ENCODE measurements at places on chromosomes 16 and 17.

DNA sequence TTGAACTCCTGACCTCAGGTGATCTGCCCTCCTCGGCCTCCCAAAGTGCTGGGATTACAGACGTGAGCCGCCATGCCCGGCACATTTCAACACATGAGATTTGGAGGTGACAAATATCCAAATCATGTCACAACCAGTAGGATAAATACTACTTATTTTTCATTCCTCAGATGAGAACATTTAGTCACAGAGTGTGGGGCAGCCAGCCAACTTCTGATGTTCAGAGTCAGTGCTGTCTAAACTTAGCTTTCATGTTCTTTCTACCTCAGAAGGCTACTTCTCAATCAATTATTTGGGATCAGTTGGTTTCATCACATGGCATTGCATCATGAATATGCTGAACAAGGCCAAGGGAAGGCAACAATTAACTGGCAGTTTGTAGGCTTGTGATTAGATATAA lies 134.5 kb downstream of the CDH13 start:
- no peak for DNase-seq

DNA sequence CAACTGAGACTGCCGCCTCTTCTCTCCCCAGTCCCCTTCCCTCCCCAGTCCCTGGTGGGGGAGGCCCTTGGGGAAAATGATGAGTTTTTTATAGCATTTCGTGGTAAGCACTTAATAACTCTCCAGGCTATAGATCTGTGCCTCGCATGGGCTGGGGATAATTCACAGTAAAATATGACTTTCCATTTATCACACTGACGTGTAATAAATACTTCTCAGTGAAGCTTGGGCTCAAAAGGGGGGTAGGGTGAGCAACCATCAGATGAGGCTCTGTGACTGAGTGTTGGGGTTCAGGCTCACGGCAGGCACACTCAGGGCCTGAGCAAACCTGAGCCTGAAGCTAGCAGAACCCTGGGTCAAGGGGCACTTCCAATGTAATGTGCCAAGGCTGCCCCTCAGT lies 101.6 kb downstream of the CCT6B start:
- no peak for DNase-seq

DNA sequence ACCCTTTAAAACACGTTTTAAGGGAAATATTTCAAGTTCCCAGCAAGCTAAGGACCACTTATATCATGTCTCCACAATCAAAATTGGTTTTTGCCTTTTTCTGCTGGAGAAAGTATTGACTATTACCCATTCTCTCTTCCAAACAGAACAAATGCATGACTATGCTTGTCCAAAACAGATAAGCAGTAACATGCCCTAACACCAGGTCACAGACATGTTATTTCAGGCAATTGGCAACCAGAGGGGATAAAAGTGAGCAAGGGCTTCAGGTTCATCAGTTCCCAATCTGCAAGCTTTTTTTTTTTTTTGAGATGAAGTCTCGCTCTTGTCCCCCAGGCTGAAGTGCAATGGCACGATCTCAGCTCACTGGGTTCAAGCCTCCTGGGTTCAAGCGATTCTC lies 15.0 kb downstream of the SKA2 start:
- no peak for DNase-seq

DNA sequence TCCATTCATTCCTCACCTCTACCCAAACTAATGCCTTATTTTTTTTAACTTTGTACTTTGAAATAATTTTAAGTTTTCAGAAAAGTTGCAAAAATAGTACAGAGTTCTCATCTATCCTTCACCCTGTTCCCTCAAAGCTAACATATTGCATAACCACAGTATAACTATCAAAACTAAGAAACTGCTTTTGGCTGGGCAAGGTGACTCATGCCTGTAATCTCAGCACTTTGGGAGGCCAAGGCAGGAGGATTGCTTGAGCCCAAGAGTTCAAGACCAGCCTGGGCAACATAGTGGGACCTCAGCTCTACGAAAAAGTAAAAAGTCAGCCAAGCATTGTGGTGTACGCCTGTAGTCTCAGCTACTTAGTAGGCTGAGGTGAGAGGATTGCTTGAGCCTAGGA lies 147.7 kb downstream of the SKAP1 start:
- DNase-seq: no peak

DNA sequence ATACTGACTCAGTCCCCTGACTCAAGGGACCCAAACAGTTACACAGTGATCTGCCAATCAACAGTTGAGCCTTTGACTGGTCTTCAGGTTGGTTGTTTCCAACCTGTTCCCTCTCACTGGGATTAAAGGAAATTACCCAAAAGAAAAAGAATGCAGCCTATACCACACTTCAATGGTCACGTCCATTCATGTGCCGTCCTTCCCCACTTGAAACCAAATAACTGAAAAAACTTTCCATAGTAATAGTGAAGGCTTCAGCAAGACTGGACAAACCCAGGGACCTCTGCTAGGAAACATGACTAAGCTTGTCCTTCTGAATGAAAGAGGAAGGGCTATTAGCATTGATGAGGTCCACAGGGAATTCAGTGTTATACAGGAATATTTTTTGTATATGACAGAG lies 30.6 kb downstream of the MRPS23 start:
- DNase-seq: no peak

DNA sequence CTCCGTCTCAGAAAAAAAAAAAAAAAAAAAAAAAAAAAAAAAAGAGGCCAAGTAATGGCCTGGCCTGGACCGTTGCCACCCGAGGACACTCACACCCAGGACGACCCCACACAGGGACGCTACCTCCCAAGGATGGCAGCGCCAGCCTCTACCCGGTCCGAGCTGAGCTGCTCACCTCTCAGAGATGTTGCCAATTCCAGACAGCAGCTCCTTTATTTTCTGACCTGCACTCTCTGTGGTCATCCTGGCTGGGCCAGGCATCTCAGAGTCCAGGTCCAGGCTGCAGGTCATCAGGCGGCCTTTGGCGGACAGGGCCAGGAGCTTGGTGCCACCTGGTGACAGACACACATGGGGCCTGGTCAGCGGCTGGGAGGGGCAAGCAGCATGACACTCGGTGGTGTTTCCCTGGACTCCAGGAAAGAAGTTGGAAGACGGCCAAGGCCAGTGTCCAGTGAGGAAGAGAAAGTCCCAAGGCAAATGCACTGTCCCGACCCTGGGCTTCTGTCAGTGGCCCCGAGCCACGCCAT lies 3.1 kb downstream of the FAAP100 start:
- no peak for DNase-seq

DNA sequence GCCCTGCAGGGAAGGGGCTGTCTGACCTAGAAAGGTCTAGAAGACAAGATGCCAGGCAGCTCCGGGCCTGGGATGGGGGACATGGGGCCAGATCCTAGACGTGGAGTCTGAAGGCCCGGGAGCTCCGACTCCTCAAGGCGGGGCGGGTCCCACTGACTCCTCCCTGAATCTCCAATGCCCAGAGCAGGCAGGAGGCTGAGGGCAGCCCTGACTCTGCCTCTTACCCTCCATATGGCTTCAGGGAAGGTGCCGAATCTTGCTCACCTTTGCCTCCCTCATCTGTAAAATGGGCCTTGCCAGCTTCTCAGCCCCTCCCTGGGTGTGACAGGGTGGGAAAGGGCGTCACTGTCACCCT lies 14.8 kb downstream of the VASN start:
- no peak for DNase-seq

- DNase-seq: no peak
Measured at GRCh38 chr17:81553616-81554181, 1.5 kb upstream of the FAAP100 start.

GRCh38 chr16:50449800-50450199 lies 81.0 kb upstream of the BRD7 start:
- no peak for DNase-seq

DNA sequence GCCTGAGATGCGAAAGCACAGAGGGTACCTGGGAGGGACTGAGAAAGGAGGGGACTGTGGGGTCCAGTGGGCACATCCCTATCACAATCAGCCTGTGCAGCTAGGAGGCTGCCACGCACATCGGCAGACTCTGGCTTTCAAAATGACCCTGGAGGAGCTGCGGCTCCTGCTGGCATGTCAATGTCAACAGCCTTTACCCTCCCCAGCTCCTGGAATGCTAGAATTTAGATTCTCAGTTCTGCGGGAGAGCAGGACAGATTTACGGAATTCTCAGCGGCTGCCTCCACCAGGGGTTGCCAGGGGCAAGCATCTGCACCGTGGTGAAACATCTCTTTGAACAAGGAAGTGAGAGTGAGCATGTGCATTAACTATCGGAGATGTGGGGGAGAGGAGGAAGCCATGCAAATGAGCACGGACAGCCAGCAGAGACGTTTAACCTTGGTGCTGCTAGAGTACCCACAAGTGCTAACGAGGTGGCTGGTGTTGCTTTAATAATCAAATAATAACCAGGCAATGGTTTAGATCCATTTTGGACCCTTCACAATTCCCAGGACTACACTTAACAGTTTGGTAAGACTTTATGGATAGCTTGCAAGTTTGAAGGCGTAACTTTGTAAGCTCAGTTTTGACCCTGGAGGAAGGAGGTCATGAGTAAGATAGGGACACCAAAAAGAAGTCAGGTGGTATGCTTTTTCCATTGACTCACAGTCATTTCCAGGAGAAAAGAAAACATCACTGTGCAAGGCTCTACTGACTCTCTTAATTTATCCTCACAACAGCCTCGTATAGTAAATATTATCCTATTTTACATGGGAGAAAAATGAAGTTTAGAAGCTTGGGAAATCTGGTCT lies 54.1 kb downstream of the XYLT1 start:
- peak; percentile 46 for DNase-seq

- no peak for DNase-seq
Measured at GRCh38 chr16:73233329-73233765, 185.4 kb upstream of the ZFHX3 start.

DNA sequence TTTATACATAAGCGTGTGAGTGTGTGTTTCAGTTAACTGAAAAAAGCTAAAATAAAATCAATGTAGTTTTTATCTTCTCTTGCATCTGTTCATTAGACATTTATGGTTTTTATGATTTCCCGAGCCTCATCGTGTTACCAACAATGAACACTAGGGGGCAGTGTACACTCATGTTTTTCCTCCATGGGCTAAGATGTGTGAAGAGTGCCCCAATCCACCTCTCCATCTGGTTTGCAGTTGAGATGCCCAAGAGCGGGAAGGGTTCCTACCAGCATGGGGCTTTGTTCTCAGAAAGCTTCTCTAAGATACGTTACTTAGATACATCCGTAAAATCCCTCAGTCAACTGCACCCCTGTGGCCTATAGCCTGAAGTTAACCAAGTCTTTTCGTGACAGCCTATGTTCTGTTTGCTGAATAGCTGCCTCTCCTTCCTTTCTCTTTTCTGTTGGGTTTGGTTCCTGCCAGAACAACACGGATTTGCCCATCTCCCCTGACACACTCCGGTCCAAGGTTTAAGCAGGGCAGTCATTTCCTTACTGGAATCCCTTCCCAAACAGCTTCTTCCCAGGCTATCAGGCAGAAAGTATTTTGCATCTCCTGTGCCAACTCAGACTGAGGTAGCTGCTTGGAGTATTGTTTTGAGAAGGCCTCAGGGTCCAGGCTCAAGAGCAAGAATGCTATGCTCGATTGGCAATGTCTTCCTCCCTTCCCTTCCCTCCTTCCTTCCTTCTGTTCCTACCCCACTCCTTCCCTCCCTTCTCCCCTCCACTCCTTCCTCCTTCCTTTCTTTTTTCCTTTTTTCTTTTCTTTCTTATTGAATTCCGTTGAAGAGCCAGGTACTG lies 12.9 kb upstream of the ELAC2 start:
- DNase-seq: peak; percentile 42

GRCh38 chr17:2500446-2500845 lies 11.2 kb downstream of the METTL16 start:
- DNase-seq: no peak

- no peak for DNase-seq
Measured at GRCh38 chr17:40015998-40016985, 1.1 kb downstream of the CSF3 start.

GRCh38 chr16:57566436-57566835 lies 24.0 kb downstream of the ADGRG5 start:
- DNase-seq: no peak

- no peak for DNase-seq
Measured at GRCh38 chr16:21684199-21684598, 20.4 kb downstream of the OTOA start.

GRCh38 chr16:85865-86264 lies 7.8 kb downstream of the MPG start:
- DNase-seq: no peak

DNA sequence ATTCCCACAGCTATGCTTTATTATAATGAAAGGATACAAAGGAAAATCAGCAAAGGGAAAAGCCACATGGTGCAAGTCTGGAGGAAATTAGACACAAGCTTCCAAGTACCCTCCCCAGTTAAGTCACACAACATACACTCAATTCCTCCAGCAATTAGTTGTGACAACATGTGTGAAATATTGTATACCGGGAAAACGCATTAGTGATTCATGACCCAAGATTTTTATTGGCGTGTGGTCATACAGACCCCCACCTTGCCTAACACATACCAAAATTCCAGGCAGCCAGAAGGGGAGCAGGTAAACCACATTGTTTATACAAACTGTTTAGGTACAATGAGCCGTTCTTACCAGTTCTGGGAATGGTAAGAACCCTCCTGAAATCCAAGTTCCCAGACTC lies 160.6 kb downstream of the CYB561 start:
- DNase-seq: no peak

- peak; percentile 41 for DNase-seq
Measured at GRCh38 chr17:47850692-47851573, at the start of gene SP6. SP6 (minus strand) TSS chr17:47851163; CDS start chr17:47848429, 2,734 bp downstream.

- peak; percentile 35 for DNase-seq
Measured at GRCh38 chr17:34146440-34147043, 108.5 kb upstream of the CCL2 start.

DNA sequence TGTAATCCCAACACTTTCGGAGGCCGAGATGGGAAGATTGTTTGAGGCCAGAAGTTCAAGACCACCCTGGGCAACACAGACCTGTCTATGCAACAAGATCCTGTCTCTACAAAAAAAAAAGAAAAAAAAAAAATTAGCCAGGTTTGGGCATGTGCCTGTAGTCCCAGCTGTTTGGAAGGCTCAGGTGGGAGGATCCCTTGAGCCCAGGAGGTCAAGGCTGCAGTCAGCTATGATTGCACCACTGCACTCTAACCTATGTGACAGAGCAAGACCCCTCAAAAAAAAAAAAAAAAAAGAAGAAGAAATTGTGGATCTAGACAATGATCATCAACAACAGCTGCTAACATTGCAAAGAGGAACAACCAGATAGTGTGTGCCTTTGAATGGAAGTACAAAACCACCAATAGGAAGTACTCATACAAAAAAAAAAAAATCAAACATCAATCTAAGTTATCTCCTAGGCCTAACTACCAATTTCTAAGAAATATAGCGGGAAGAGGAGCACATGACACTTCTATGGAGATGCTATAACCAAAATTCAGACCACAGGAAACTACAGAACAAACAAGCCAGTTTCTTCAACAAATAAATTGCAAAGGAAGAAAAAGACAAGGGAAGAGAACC lies 258.7 kb downstream of the MRTFB start:
- DNase-seq: no peak

GRCh38 chr16:31204871-31205666 lies 2.5 kb upstream of the PYCARD start:
- no peak for DNase-seq

DNA sequence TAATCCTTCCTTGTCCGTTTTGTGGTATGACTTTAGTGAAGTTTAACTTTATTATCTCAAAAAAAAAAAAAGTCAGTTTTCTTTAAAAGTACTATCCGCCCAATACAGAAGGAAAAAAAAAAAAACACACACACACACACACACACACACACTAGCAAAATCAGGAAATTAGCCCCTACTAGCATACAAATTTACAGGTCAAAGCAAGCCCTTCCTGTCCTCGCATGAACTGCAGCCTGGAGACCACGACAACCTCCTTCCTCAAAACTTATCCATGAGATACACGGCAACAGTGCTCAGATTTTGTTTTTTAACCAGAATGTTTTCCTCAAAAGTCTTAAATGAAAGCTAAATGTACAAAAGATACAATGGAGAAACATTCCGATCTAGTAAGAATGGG lies 16.2 kb downstream of the NCOR1 start:
- DNase-seq: no peak

GRCh38 chr16:2027024-2028010 lies 615 bp downstream of the NHERF2 start:
- no peak for DNase-seq

All from T-cell (primary cell).